T-helper 17 cell (primary cell): ENCODE measurements at places on chromosomes 3 and 15.

- DNase-seq, result no peak
- peaks cover 12% of the 10 kb centered on the region for H3K36me3 ChIP-seq
- peaks cover 70% of the 10 kb centered on the region for H3K27me3 ChIP-seq
- H3K4me3 ChIP-seq, result no peak overlapping the region
- H3K27ac ChIP-seq, result no peak overlapping the region
Measured at GRCh38 chr15:80208758-80209734, 43.0 kb downstream of the CTXND1 start.

GRCh38 chr3:50211930-50212329 is 6.9 kb downstream of the SLC38A3 start:
- DNase-seq, result no peak
- H3K27me3 ChIP-seq, result peaks cover 19% of the 10 kb centered on the region
- peaks cover 3% of the 10 kb centered on the region for H3K4me1 ChIP-seq
- peaks cover 3% of the 10 kb centered on the region for H3K36me3 ChIP-seq

DNA sequence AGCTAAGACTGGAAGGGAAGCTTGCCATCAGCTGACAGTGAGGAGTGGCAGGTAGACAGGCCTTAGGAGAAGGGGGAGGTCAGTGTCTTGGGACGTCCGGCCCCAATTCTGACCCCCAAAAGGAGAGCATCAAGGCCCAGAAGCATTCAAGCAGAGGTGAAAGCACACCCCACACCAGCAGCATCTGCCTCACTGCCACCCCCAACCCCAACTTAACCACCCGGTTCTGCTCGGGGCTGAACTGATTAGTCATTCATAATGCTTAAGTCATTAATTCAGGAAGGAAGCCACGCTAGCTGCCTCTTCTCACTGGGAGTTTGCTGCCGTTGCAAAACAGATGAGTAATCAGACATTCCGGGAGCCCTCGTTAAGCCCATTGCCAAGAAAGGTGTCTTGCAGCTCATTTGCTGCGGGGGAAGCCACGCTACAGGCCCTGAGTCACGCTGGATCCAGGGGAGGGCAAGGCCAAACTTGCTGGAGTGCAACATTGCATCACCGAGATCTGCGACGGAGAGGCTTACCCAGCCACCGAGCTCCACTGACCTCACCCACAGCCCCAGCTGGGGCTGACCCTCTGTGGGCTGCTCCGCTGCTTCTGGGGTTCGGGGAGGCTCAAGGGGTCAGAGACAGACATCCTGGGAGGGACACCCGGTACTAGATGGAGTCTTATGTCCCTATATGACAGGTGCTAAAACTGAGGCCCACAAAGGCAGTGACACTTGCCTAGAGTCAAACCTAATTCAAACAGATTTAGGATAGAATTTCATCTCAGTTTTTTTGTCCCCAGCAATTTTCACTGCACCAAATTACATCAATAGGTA is 46.4 kb upstream of the HES1 start:
- H3K27ac ChIP-seq, result no peak overlapping the region
- DNase-seq, result no peak
- no peaks in the 10 kb centered on the region for H3K36me3 ChIP-seq

GRCh38 chr3:116390318-116390717 is 55.0 kb downstream of the LSAMP start:
- H3K36me3 ChIP-seq, result no peaks in the 10 kb centered on the region
- H3K27ac ChIP-seq, result no peak overlapping the region
- no peaks in the 10 kb centered on the region for H3K27me3 ChIP-seq
- DNase-seq, result no peak

DNA sequence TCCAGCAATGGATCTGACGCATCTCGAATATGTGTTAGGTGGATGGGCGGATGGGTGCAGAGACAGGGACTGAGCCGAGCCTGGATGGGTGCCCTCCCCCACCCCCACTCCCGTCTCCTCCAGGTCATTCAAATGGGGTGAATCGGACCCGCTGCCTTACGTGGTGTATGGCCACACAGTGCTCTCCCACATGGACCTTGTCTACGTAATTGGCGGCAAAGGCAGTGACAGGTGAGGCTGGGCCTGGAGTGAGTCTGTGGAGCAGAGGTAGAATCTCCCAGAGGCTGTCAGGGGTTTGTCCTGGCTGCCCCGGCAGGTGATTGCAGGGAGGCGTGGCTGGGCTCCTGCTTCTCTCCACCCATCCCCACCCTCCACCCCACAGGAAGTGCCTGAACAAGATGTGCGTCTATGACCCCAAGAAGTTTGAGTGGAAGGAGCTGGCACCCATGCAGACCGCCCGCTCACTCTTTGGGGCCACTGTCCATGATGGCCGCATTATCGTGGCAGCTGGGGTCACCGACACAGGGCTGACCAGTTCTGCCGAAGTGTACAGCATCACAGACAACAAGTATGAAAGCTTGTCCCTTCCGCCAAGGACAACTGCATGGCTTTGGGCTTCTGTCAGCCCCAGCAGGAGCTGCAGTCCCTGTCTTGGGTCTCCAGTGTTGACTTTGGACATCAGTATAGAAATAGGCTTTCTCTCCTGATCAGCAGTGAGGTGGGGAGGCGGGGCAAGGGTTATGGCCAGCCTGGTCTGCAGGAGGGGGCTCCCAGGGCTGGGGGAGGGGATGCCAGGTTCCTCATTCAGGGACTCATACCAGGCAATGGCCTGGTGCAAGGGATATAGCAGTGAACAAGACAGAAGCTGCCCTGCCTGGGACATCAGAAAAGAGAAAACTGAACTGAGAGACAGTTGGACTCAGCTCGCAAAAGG is 3.4 kb downstream of the KLHL40 start:
- peaks cover 13% of the 10 kb centered on the region for H3K27me3 ChIP-seq
- peaks cover 3% of the 10 kb centered on the region for H3K4me1 ChIP-seq
- no peak overlapping the region for H3K4me3 ChIP-seq

GRCh38 chr15:57948351-57949289 is 116.9 kb downstream of the ALDH1A2 start:
- H3K36me3 ChIP-seq, result peaks cover 2% of the 10 kb centered on the region
- no peak for DNase-seq
- no peak overlapping the region for H3K4me3 ChIP-seq
- H3K4me1 ChIP-seq, result peaks cover 3% of the 10 kb centered on the region
- no peak overlapping the region for H3K27ac ChIP-seq
- H3K27me3 ChIP-seq, result peaks cover 59% of the 10 kb centered on the region

GRCh38 chr15:68620721-68621527 is 42.1 kb downstream of the CORO2B start:
- no peak for DNase-seq
- H3K27me3 ChIP-seq, result peaks cover 59% of the 10 kb centered on the region
- H3K36me3 ChIP-seq, result peaks cover 2% of the 10 kb centered on the region

- no peaks in the 10 kb centered on the region for H3K4me1 ChIP-seq
- H3K27ac ChIP-seq, result no peak overlapping the region
- no peaks in the 10 kb centered on the region for H3K36me3 ChIP-seq
- H3K4me3 ChIP-seq, result no peak overlapping the region
- no peak for DNase-seq
- peaks cover 11% of the 10 kb centered on the region for H3K27me3 ChIP-seq
Measured at GRCh38 chr15:39232512-39232911, 348.4 kb upstream of the THBS1 start.

DNA sequence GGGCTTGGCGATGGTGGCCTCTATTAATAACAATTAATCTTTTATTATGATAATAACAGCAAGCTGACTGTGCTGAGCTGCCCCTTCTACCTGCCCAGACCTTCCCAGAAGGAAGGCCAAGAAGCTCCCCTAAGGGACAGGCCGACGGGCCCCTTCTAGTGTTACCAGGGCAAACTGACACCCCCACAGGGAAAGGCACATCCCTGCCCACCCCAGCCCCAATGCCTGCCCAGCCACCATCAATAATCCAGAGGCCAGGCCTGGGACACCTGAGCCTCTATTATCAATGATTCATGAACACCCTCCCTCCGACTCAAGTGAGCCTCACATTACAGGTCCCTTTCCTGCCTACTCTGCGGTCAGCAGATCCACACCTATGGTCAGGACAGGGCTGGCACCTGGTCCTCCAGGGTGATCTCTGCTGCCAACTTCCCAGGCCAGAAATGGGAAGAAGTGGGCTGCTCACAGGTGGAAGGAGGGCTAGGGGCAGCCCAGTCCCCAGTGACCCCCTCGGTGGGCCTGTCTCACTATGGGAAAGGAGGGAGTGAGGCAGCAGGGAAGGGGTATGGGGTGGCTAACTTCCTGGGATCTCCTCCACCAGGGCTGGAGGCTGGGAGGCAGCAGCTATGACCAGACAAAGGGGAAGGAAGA is 1.8 kb downstream of the TWF2 start:
- H3K27ac ChIP-seq, result peak overlapping the region; percentile 95
- no peaks in the 10 kb centered on the region for H3K27me3 ChIP-seq
- DNase-seq, result no peak
- peaks cover 2% of the 10 kb centered on the region for H3K36me3 ChIP-seq

DNA sequence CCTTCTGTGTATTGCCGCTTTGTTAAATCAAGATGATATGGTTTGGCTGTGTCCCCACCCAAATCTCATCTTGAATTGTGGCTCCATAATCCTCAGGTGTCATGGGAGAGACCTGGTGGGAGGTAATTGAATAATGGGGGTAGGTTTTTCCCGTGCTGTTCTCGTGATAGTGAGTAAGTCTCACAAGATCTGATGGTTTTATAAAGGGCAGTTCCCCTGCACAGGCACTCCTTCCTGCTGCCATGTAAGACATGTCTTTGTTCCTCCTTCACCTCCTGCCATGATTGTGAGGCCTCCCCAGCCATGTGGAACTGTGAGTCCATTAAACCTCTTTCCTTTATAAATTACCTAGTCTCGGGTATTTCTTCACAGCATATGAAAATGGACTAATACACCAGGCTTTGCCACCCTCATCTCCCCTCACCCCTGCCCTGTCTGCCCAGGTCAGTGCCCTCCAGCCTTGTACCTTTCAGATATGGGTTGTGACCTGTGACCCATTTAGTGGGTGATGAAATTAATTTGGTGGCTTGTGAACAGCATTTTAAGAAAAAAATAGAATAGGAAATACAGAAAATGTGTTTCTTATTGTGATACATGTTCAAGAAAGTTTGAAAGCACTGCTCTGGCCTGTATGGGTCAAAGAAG is 56.1 kb upstream of the MCF2L2 start:
- H3K36me3 ChIP-seq, result no peaks in the 10 kb centered on the region
- no peaks in the 10 kb centered on the region for H3K27me3 ChIP-seq
- no peak for DNase-seq
- H3K27ac ChIP-seq, result no peak overlapping the region
- no peak overlapping the region for H3K4me3 ChIP-seq
- peaks cover 7% of the 10 kb centered on the region for H3K4me1 ChIP-seq

DNA sequence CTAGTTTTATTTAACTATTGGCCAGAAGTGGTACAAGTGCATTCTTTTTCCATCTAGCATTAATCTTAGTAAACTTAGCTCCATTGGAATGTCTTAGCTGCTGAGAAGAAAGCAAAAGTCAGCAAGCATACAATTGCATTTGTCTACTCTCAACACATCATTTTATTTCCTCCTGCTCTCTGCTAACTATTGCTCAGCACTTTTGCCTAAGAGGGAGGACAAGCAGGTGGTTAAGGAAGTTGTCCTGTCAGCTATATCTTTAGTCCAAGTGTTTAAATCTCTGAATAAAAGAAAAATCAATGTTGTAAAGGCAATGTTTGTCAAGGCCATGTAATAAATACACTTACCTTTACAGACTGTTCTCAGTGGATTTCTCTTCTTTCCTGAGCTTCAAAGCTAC is 51.0 kb downstream of the FHIT start:
- H3K27me3 ChIP-seq, result no peaks in the 10 kb centered on the region
- H3K36me3 ChIP-seq, result peaks cover 2% of the 10 kb centered on the region
- H3K27ac ChIP-seq, result no peak overlapping the region
- DNase-seq, result no peak

DNA sequence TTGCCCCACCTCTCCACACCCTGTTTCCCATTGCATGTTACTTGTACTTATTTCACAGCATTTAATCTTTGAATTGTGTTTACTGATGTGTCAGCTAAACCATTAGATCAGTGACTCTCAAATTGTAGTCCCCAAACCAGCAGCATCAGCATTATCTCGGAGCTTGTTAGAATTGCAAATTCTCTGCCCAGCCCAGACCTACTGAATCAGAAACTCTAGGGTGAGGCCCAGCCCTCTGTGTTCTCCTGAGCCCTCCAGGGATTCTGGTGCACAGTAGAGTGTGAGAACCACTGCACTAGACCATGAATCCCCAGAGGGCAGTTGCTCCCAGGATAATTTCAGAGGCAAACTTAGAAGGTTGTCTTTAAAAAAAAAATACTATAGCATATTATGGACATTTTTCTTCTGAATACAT is 13.0 kb downstream of the PLD1 start:
- no peak overlapping the region for H3K27ac ChIP-seq
- no peaks in the 10 kb centered on the region for H3K36me3 ChIP-seq
- no peak overlapping the region for H3K4me3 ChIP-seq
- DNase-seq, result no peak
- H3K4me1 ChIP-seq, result peaks cover 10% of the 10 kb centered on the region
- peaks cover under 1% of the 10 kb centered on the region for H3K27me3 ChIP-seq

DNA sequence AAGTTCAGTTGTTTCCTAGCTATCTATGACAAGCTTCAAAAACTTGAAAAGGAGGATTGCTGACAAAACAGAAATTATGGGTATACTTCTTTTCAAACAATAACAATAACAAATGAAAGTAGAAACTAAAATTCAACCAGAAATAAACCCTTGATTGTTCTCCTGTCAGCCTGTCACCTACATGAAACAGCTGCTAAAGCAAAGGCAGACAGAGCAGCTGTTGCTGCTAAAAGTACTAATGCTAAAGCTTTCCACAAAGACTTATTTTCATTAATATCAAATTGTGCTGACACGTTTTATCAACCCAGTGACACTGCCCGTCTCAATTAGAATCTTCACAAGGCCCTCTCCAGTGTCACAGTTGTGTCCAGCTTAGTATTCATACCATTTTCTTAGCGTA is 533.2 kb upstream of the GBE1 start:
- H3K36me3 ChIP-seq, result no peaks in the 10 kb centered on the region
- H3K27ac ChIP-seq, result no peak overlapping the region
- H3K4me3 ChIP-seq, result no peak overlapping the region
- H3K27me3 ChIP-seq, result no peaks in the 10 kb centered on the region

- no peak overlapping the region for H3K27ac ChIP-seq
- DNase-seq, result no peak
- H3K4me3 ChIP-seq, result no peak overlapping the region
- no peaks in the 10 kb centered on the region for H3K4me1 ChIP-seq
Measured at GRCh38 chr3:69970827-69971226, 28.7 kb upstream of the SAMMSON start.
